ENCODE measurements at places on chromosomes 5 and 9.

DNA sequence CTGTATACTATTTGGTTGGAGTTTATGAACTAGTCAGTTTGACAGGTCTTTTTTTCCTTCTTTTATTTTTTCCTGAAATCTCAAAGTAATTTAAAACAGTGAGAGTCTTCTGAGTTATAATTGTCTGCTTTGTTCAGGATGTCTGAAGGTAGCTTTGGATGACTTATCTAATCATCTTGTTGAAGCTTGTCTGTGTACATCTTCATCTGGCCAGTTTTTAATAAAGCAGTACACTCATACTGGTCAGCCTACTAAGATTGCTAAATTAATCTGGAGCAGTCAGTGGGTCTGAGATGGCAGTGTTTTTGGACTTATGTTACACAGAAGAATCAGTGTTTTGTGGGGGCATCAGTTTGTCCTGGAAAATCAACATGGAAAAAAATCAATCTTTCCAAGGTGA is 482.4 kb downstream of the CDH10 start:
- DNase-seq: no peak

DNA sequence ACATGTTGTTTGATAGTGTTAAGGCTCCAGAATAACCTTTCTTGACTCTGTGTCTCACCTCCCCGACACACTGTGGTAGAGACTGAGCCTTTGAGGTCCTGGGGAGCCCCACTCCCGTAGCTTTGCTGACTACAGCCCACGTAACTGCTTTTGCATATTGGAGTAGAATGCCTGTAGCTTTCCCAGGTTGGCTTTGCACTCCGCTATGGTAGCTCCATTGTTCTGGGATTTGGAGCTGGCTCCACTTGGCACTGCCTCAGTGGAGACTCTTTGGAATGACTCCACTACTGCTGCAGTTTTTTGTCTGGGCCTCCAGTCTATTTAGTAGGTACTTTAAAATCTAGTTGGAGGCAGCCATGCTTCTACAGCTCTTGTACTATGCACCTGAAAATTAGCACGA is 56.2 kb upstream of the ANXA1 start:
- DNase-seq: no peak

DNA sequence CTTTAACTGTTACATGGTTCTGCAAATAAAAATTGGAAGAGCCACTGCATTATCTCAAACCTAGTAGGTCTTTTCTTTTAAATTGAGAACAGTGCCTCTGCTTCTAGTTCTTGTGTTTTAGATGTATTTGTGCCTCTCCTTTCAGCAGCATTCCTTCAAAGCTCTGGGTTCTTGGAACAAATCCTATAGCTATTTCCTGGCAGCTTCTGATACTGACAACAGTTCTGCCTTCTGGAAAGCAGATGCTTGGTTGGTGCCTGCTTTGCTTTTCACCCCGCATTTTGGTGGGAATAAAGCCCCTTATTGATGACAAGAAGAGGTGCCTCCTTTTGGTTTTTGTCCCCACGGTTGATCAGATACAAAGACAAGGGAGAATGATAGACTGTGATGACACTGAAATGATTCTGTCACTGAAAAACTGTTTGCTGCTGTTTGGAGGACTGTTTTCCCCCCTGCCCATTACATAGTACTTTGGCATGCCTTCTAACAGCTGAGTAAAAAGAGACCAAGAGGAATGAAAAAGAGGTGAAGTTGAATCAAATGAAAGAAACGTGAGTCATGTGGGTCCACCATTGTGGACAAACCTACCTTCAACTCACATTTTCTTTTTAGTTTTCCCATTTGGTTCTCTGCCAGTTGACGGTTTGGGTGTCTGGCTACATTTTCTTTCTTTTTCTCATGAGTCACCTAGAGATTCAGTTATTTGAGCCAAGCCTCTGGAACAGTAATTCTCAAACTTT is 5.6 kb downstream of the PTCD2 start:
- no peak for DNase-seq

DNA sequence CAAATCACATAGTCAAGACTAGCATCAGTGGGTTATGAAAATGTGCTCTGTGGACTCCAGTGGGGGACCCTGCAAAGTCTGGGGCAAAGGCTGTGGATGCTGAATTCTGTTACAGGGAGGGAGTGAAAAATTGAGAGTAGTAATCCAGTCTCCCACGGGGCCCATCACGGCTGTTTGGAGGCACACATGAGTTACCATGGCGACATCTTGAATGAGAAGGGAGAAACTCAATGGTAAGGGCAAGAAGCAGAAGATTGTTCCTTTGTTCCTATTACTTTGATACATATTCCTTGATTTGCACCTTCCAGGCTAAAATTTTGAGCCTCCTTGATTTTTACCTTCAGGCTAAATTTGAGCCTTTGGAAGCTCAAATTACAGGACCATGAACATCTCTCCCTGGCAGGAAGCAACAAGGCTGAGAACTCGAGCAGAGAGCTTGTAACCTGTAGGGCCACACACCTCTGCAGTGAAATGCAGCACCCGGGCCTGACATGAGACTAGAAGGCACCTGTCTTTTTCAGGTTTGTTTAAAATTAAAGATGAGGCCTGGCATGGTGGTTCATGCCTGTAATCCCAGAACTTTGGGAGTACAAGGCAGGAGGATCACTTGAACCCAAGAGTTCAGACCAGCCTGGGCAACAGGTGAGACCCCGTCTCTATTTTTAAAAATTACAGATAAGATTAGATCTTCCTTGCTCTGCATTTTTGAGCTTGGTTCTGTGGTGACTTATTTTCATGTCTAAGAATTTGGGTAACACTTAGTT is 31.0 kb upstream of the ZFR start:
- DNase-seq: no peak

- DNase-seq: no peak
These were observed 81.5 kb upstream of the GRHPR start for GRCh38 chr9:37340961-37341360.

GRCh38 chr5:168765551-168766425 is 186.6 kb upstream of the PANK3 start:
- no peak for DNase-seq

GRCh38 chr5:169789417-169789940 is 152.4 kb downstream of the DOCK2 start:
- no peak for DNase-seq

Measured in GM19239 (cell line).